GM10248 (cell line): ENCODE measurements at places on chromosomes 13 and 19.
A peak's percentile ranks its signal among the peaks of the same experiment; 100 is the strongest.

- no peak for DNase-seq
These were observed 20.6 kb downstream of the ADPRHL1 start for GRCh38 chr13:113432506-113433270.

DNA sequence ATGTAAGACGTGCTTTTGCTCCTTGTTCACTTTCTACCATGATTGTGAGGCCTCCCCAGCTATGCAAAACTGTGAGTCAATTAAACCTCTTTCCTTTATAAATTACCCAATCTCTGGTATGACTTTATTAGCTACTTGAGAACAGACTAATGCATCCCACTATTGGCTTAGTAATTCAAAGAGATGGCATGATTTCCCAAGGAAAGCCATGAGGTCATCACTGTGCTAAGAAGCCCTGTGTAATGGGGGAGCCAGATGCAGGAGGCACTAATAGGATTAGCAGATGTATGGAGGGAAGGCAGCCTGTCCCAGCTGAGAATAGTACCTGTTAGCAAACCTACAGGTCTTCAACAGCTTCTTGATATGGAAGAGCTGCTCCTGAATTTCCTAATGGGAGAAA, 38.1 kb downstream of the RUBCNL start:
- no peak for DNase-seq

GRCh38 chr19:29404951-29405727, 120.7 kb upstream of the VSTM2B start:
- DNase-seq = no peak

- DNase-seq = no peak
These were observed 929.0 kb downstream of the SLITRK6 start for GRCh38 chr13:84870190-84870589.

DNA sequence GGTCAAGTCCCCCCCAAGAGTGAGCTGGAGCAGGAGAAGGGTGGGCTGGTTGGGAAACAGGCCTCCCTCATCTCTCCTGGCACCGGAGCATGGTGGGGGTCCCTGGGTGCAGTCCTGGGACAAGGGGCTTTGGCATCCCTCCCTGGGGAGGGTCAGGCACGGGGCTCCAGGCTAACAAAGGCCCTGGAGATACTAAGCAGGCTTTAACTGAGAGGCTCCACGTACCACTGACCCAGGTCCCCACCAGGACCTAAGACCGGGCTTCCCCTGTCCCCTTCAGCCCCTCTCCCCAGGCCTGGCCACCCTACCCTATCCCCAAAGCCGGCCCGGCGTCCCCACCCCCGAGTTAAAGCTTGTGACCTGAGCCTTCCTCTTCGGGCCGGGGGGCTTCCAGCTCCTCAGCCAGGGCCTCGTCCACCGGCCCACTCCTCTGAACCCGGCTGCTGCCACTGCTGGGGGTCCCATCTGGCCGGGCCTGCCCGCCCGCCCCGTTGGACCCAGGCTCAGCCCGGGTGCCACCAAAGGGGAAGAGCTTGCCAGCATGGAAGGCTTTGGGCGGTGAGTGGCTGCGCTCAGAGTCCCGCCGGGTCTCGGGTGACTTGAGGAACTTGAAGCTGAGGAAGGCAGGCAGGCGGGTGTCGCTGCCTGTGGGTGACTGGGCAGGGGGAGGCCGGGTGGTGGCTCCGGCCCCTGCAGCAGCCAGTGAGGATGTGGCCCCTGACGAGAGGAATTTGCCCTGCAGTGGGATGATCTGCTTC, 10.1 kb downstream of the ANO8 start:
- DNase-seq = no peak

DNA sequence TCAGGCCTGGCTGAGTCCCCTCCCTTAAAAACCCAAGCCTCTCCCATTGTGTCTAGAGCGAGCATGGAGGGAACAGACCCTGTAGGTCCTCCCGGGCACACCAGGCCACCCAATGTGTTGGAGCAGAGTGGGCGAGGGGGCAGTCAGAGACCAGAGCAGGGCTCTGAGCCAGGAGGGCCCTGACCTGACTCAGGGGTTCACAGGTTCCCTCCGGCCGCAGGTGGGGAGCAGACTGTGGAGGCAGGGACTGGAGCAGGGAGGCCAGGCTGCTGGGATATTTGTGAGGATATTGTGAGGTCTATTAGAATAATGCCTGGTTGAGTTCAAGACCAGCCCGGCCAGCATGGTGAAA, 1.6 kb upstream of the TYROBP start:
- no peak for DNase-seq

DNA sequence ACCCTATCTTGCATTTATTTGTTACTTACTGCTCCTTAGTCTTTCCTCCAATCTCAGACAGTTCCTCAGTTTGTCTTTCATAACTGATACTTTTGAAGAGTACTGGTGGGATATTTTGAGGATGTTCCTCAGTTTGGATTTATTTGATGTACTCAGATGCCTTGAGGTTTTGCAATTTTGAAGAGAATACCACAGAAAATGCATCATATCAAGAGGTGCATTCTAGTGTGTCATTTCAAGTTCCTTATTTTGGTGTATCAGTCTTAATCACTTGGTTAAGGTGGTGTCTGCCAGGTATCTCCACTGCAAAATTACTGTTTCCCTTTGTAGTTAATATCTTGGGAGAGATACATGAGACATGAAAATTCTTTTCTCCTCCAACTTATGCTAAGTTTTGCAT, 75.1 kb downstream of the URI1 start:
- peak; percentile 24 for DNase-seq

- no peak for DNase-seq
These were observed 2.5 kb upstream of the TMEM255B start for GRCh38 chr13:113756441-113757097.

DNA sequence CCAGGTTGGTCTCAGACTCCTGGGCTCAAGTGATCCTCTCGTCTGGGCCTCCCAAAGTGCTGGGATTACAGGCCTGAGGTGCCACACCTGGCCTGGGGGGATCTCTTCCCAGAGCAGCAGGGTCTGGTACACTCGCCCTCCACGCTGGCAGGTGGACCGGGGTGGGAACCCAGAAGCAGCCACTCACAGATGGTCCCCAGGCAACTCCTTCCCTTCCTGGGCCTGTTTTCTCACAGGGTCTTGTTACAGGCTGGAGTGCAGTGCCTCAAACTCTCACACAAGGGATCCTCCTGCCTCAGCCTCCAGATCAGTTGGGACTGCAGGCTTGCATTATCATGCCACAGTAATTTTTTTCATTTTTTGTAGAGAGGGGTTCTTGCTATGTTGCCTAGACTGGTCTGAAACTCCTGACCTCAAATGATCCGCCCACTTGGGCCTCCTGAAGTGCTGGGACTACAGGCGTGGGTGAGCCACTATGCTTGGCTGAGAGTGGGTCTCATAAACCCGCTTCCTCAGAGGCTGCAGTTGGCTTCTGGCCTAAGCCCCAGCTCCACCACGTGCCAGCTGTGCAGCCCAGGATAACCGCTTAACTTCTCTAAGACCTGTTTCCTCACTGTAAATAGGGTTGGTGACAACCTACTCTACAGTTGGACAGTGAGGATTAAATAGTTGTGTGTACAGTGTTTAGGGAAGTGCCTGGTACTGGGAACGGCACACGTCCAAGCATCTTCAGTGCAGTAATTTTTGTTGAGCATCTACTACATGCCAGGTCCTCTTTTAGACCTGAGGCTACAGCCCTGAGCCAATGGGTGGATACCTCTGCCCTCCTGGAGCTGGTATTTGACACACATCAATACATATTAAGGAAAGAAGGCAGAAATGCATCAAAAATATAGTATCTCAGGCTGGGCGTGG, 871 bp upstream of the CCER2 start:
- no peak for DNase-seq
